Activated naive CD4-positive, alpha-beta T cell treated with anti-CD3 and anti-CD28 coated beads, Interleukin-2, amount 10 ng/mL, durations not matched to agents 7 days and 5 days (primary cell): ENCODE measurements at places on chromosomes 7 and 10.
A peak's percentile ranks its signal among the peaks of the same experiment; 100 is the strongest.

GRCh38 chr10:6574664-6575176 is 5.4 kb downstream of the PRKCQ start:
- no peak for DNase-seq

GRCh38 chr7:156090988-156091387 is 278.7 kb upstream of the SHH start:
- DNase-seq: no peak

DNA sequence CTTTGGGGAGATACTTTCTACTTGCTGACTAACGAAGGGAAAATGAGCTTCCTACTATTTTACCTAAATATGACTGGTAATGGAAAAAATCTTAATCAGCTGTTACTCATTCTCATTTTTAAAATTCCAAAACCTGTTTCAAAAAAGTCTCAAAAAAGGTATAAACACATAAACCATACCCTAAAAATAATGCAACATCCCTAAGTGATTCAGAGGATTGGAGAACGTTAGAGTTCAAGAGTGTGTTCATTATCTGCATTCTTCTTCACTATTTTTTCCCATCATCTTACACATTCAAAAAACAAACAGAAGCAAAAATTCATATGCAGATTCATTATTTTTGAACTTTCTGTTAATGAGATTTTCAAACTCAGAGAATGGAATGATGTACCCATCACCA is 150.4 kb upstream of the GNAI1 start:
- no peak for DNase-seq

DNA sequence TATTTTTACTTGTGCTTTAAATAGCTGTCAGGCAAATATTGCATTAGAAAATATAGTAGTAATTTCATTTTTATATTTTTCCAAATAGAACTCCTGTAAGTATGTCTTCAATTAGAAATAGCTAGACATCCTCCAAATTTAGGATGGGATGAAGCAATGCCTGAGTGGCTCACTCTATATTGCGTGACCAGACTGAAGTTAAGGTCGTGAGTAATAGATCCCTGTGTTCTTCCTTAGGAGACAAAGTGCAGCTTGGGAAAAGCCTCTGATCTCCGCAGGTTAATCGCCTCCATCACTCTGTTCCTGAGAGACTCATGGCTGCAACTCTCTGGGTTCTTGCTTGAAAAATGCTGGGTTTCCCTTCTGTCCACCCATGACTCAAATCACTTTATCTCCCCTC is 484.8 kb upstream of the ANKRD30A start:
- no peak for DNase-seq

DNA sequence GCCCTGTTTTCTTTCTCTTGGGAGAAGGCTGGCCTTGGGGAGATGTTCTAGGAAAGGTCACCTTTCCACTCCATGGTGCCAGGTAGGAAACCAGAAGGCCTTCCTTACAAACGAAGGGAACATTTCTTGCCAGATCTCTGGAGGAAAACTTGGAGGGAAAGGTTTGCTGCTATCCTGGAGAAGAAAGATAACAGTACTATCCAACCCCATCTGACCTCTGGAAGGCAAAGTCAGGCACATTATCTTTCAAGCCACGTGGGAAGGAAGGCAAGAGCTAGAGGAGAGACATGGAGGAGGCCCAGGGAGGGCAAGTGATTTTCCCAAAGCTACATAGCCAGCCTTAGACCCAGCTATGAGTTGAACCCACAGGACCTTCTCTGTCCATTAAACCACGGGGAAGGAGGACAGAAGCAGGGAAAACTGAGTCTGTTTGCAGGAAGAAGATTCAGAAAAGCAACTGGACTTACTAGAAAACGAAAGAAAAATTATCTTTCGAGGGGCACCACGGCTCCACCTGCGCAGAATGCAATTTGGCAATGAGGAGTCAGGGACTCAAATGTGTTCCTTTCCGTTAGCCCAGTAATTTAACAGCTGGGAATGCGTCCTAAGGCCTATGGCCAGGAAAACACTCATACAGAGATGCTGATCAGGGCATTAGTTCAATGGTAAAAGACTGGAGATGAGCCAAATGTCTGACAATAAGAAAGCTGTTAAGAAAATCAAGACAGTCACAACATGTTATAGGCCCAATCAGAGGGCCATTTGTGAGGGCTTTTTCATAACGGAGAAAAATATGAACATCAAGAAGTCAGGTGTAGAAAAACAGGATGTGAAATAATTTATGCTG is 32.0 kb upstream of the PSAP start:
- no peak for DNase-seq

DNA sequence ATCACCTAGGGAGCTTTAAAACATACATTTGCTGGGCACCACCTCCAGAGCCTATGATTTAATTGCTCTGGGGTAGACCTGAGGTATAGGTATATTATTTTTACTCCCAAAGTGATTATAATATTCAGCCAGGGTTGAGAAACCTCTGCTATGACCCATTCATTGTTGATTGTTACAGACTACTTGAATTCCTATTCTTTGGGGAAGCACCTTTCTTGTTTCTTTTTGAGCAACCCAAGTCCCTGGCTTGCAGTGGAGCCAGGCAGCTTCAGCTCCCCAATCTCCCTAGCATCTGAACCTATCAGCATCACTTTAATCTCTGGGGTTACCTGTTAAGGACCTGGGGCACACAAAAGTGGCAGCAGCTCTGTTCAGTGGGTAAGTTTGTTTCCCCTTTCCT is 8.6 kb downstream of the PRKG1 start:
- DNase-seq: no peak

GRCh38 chr7:143289421-143289820 is 1.3 kb downstream of the CASP2 start:
- DNase-seq: no peak

- DNase-seq: peak; percentile 61
Measured at GRCh38 chr7:44767912-44768627, 19.4 kb downstream of the ZMIZ2 start.

GRCh38 chr10:99266383-99266782 is 30.7 kb upstream of the HPSE2 start:
- DNase-seq: no peak

- DNase-seq: no peak
Measured at GRCh38 chr10:19817231-19817933, 1.1 kb downstream of the PLXDC2 start.

- peak; percentile 88 for DNase-seq
Measured at GRCh38 chr7:128883622-128884448, 21.2 kb downstream of the ATP6V1F start.

DNA sequence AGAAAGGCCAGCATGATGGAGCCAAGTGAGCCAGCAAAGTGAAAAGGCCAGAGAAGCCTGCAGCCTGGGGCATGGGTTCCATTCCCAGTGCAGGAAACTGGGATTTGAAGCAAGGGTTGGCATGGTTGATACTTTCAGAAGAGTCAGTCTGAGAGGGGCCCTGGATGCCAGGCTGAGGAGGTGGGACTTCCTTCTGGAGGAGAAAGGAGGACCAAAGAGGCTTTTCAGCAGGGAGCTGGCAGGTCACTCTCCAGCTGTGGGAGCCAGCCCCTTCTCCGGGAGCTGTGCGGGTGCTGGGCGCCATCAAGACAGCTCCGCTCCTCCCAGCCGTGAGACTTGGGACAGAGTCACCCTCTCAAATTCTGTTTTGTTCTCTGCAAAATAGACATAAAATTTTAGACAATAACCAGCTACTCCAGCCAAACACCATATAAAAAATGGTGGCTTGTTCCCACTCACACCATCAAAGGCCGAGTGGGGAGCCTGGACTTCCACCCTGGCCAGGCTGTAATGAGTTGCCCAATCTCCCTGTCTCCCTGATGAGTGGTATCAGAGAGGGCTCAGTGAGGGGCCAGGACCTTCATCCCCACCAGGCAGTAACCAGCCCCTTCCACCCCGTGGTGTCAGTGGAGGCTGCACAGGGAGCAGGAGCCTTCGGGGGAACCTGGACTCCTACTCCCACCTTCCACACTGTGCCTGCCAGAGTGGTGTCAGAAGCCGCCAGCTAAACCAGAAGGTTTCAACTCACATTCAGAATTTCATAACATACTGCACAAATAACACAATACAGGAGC is 133.6 kb upstream of the RET start:
- DNase-seq: no peak

DNA sequence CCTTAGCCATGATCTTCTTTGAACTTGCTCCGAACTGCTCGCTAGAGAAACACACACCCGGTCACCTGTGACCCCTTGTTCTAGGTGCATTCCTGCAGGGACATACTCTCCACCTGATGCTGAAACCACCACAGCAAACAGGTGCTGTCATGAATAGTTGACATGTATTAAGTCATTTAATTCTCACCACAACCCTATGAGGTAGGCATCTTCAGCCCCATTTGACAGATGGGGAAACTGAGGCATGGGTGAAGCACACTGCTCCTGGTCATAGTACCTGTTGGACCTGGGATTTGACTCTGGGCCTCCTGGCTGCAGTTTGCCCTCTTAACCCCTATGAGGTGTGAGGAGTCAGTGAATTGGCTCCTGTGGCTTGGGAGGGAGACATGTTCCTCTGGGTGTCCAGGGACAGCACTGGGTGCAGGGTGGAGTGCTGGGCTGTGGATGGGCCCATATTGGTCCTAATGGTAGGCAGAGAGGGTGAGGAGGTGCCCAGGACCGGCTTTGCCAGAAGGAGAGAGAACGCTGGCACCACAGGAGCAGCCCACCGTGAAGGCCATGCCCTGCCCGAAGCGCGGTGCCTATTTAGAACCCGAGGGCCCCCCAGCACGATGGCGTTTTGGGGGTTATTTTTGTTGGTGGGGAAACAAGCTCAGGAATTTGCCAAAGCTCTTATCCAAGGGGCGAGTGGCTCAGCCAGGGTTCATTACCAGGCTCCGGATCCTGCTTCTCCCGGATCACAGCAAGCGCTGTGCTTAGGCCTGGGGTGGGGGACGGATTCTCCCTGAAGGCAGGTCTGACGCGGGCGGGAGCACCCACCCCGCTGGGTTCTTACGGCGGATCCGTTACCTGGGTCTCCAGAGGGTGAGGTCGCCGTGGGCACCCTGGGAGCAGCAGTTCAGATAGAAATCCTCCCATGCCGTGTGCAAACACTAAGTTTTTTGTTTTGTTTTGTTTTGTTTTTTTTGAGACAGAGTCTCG is 52.3 kb downstream of the GLRX3 start:
- DNase-seq: no peak

- DNase-seq: no peak
Measured at GRCh38 chr10:109784236-109784635, 139.1 kb downstream of the XPNPEP1 start.

DNA sequence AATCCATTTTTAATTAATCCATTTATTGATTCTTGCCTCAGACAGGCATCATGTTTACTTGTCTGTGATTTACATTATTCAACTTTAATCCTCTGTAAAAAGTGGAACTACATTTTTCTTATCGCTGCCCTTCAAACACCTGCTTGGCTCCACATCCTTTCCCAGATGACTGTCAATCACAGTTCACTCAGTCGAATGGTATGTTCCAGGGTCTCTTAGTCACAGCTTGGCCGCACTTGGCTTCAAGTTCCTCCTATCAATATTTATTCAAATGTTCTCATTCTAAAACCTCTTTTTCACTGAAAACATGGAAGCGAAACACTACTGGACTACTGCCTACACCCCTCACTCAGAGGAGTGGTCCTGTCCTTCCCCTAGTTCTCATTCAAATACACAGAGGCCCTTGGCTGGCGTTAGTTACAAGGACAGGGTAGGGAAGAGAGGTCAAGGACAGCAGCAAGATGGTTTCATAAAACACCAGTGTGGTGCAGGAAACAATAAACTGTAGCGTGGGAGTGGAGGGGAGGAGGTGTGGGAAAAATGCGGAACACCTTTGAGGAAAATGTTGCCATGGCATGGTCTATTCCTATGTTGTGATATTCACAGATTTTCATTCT is 143.2 kb downstream of the USP6NL start:
- no peak for DNase-seq
